T-helper 2 cell treated with Interferon-gamma antibody and Interleukin-4, amounts not matched to agents 100 ng/mL and 5 ng/mL, for 36 hours (primary cell): ENCODE measurements at places on chromosomes 2 and 18. TPM values are rescaled to one million over a fixed set of nuclear protein-coding genes. Genes with fewer than 3 reads are reported as not detected.

GAREM1 gene
- total RNA-seq: not detected in 2 replicates

PSTPIP2 gene
- total RNA-seq: 24.7 and 25.6 TPM in 2 replicates

ACTG2 gene
- total RNA-seq: not detected in 2 replicates

PRSS56 gene
- not detected in 2 replicates for total RNA-seq

GCG gene
- not detected in 2 replicates for total RNA-seq

HOXD12 gene
- not detected in 2 replicates for total RNA-seq

DSC3 gene
- not detected in 2 replicates for total RNA-seq

MTIF2 gene
- total RNA-seq: 24.6 and 24.9 TPM in 2 replicates

EFEMP1 gene
- total RNA-seq: not detected in 2 replicates

GPR17 gene
- not detected in 2 replicates for total RNA-seq

LYPD6B gene
- not detected in 2 replicates for total RNA-seq

PLGLB1 gene
- 3.2 TPM in 1 of 2 replicates, not detected in the other for total RNA-seq

LBH gene
- 68.9 and 71.7 TPM in 2 replicates for total RNA-seq

TTC32 gene
- total RNA-seq: 20.3 and 20.7 TPM in 2 replicates

DSC2 gene
- not detected in 2 replicates for total RNA-seq

TACR1 gene
- not detected in 2 replicates for total RNA-seq

DAW1 gene
- total RNA-seq: not detected in 2 replicates

CFC1 gene
- not detected in 2 replicates for total RNA-seq

DLX2 gene
- not detected in 2 replicates for total RNA-seq

RIT2 gene
- total RNA-seq: not detected in 2 replicates

LYPD1 gene
- total RNA-seq: not detected in 2 replicates

MIB1 gene
- total RNA-seq: 37.0 and 37.9 TPM in 2 replicates

SNORC gene
- 1.3 and 1.6 TPM in 2 replicates for total RNA-seq

C2orf76 gene
- 7.5 and 8.6 TPM in 2 replicates for total RNA-seq
